ENCODE measurements at places on chromosomes 3 and 15.

DNA sequence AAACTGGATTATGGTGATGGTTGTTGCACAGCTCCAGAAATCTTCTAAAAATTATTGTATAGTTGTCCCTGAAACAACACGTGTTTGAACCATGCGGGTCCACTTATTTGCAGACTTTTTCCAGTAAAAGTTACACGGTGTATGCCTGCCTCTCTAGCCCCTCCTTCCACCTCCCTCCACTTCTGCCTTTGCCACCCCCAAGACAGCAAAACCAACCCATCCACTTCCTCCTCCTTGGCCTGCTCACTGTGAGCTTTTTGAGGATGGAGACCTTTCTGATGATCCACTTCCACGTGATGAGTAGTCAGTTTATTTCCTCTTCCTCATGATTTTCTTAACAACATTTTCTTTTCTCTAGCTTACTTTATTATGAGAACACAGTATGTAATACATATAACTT is 5.4 kb downstream of the CYFIP1 start:
- no peak for DNase-seq

- no peak for DNase-seq
These were observed 67.0 kb downstream of the CLDN11 start for GRCh38 chr3:170485696-170486095.

DNA sequence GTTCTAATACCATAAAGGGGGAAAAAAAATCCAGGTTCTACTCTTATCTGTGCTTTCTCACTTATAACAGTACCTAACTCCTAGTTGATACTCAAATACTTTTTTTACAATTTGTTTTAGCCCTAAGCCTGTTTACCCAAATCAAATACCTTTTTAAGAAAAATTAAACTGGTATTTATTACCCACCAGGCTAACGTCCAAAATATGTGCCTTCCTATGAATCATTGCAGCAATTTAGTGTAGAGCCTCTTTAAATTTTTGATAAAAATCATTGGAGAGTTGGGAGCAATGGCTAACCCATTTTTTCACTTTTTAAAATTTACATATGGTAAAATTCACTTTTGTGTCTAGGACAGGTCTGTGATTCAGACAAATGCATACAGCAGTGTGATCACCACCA is 27.9 kb downstream of the FILIP1L start:
- DNase-seq = no peak

GRCh38 chr15:72482275-72482674 is 8.1 kb downstream of the ARIH1 start:
- no peak for DNase-seq
